ENCODE measurements at places on chromosomes 13 and 19.

- DNase-seq, result no peak
Measured at GRCh38 chr13:110371550-110372465, 64.7 kb downstream of the COL4A2 start.

DNA sequence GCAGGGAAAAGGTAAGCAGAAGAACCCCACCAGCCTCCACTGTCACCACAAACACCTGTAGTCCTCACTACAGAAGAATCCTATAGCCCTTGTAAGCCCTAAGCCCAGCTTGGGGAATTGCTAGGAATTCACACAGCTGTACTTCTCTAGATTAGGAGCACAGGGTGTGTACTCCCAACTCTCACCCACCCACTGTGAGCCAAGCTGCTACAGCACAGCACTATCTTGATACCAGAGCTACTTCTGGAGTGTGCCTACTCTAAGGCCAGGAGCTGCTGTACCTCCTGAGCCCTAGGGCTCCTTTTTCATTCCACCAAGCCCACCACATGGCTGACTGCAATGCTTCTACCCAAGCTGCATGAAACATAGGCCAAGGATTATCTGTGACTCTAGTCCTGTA lies 122.3 kb upstream of the WASF3 start:
- DNase-seq, result no peak

DNA sequence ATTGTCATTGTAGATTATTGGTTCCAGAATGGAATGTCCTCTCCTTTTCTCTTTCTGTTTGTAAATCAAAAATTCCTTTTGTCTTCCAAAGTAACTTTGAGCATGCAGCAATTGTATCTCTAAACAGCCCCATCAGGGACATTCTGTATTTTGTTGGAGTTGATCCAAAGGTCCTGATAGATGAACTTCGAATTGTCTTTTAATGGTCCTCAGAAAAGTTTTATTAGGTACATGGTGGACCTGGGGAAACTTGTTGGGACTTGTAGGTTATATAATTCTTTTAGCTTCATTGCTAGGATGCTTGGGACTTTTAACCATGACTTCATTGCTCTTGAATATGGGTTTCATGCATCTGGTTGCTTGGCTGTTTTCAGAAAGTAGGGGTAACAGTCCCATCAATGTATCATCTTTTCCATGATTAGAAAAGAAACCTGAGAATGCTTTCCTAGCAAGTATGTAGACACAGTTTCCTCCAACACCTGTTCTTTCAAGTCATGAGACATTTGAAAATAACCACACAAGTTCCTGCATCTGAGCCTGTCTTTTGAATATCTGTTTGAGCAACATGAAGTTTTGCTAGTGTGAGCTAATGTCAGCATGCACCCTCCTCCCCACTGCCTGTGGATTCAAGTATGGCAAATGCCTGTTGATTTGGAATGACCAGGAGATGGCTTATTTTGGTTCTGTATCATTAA lies 413.1 kb downstream of the KCNRG start:
- DNase-seq, result no peak

DNA sequence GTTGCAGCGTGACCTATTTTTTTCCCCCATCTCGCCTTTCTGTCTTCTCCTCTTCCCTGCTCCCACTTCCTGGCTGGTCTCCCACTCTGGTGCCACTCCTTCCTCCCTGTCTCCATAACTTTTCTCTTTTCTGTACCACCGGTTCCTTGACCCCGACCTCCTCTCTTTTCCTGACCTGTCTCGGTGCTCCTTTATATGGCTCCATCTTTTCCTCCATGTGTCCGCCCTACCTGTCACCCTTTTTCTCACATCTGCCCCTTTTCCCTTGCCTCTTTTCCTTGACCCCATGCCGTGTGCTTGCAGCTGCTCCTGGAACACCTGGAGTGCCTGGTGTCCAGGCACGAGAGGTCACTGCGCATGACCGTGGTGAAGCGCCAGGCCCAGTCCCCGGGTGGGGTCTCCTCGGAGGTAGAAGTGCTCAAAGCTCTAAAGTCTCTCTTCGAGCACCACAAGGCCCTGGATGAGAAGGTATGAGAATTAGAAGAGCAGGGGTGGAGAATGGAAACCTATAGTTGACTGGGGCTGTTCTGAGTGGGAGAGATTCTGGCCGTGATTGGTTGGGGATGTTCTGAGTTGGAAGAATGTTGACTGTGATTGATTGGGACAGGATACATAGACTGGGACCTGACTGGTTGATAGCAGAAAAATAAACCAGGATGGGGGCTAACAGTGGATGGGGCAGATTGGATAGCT lies 9.3 kb downstream of the PPFIA3 start:
- no peak for DNase-seq

- no peak for DNase-seq
Measured at GRCh38 chr13:41587490-41587889, 130.1 kb downstream of the RGCC start.

DNA sequence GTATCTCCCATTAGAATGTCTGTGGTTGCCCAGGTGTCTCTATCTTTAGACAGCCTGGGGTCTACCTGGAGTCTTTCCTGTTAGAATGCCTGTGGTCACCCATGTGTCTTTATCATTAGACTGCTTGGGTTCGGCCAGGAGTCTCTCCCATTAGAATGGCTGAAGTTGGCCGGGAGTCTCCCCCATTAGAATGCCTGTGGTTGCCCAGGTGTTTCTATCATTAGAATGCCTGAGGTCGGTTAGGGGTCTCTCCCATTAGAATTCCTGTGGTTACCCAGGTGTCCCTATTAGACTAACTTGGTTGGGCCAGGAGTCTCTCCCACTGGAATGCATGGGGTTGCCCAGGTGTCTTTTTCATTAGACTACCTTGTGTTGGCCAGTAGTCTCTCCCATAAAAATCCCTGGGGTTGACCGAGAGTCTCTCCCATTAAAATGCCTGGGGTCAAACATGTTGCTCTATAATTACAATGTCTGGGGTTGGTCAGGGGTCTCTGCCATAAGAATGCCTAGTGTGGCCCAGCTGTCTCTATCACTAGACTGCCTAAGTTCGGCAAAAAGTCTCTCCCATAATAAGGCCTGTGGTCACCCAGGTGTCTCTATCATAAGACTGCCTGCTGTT lies 1448.7 kb downstream of the UQCRFS1 start:
- no peak for DNase-seq

- no peak for DNase-seq
Measured at GRCh38 chr19:2160379-2160778, 3.4 kb upstream of the DOT1L start.

- no peak for DNase-seq
Measured at GRCh38 chr19:49907745-49908446, 11.2 kb upstream of the IL4I1 start.

- DNase-seq, result peak; percentile 75
Measured at GRCh38 chr19:35268536-35269437, at the start of gene USF2. Gene USF2, plus strand, starts transcription at chr19:35268962. Its CDS starts 140 bp downstream, at chr19:35269102.

GRCh38 chr19:6590827-6591319 lies at the start of gene CD70:
Gene CD70, minus strand, starts transcription at chr19:6591150. Its CDS starts 148 bp downstream, at chr19:6591002.
- peak; percentile 31 for DNase-seq
